ENCODE measurements at places on chromosomes 13 and 19. TPM values are rescaled to one million over a fixed set of nuclear protein-coding genes. Genes with fewer than 3 reads are reported as not detected.
A peak's percentile ranks its signal among the peaks of the same experiment; 100 is the strongest.

GRCh38 chr19:49744946-49745381 is 18.1 kb downstream of the TSKS start:
- H3K27ac ChIP-seq = no peak overlapping the region
- H3K4me3 ChIP-seq = no peak overlapping the region
- H3K27me3 ChIP-seq = no peaks in the 10 kb centered on the region

DNA sequence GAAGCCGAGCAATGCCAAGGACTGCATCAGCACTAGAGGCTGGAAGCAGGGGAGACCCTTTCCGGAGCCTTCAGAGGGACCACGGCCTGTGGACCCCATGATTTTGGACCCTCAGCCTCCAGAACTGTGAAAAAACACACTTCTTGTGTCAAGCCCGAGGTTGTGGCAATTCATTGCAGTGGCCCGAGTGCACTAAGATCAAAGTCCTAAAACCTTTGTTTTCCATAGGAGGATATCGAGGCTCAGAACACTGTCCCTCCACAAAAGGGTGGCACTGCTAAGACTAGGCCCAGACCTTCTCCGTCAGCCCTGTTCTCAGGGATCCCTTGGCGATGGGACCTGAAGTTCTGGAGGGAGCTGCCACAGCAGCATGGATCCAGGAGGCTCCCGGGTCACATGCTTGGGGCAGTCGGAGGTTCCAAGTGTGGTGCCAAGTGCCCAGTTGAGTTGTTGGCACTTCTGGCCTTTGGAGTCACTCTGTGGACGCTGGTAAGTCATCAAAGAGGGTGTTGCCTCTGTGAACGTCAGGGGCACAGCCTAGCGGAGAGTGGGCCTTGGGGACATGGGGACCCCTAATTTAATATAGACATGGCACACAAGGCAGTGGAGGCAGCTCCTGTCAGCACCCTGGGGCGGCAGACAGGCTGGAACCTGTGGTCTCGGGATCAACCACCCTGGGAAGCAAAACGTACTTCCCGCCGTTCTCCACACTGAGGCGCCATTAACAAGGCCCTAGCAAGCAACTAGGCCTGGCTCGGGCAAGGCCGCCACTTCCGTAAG is 199.2 kb downstream of the COL4A1 start:
- no peak overlapping the region for H3K4me3 ChIP-seq
- no peaks in the 10 kb centered on the region for H3K4me1 ChIP-seq
- H3K27me3 ChIP-seq = no peaks in the 10 kb centered on the region
- H3K36me3 ChIP-seq = no peaks in the 10 kb centered on the region

DNA sequence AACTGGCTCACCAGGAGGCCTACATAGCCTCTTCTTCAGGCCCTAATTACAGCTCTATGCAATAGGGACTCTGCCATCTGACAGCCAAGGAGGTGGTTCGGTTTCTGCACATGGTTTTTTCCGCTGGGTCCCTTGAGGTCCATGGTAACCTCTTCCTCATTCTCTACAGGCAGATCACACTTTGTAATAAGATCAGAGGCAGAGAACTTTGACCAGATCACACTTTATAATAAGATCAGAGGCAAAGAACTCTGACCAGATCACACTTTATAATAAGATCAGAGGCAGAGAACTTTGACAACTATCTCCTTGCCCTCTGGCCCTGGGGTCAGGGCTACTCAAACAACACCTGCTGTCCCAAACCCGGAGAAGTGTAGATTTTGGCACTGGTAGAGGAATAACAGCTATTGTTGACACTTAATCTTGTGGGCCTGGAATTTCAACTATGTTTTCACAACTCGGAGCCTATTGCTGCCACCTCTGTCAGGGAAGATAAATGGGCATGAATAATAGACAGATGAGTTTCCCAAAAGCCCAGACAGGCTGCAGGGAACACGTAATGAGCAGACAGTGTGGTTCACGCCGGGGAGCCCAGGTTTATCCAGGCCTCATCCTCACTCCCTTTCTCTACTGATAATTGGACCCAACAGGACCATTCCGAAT is 246.1 kb downstream of the UQCRFS1 start:
- no peak for DNase-seq
- H3K4me1 ChIP-seq = no peaks in the 10 kb centered on the region
- no peak overlapping the region for H3K27ac ChIP-seq

GRCh38 chr13:97242755-97243497 is 20.8 kb downstream of the MBNL2 start:
- no peaks in the 10 kb centered on the region for H3K27me3 ChIP-seq
- peaks cover 15% of the 10 kb centered on the region for H3K4me1 ChIP-seq
- H3K36me3 ChIP-seq = no peaks in the 10 kb centered on the region
- DNase-seq = no peak
- no peak overlapping the region for H3K4me3 ChIP-seq

- no peaks in the 10 kb centered on the region for H3K27me3 ChIP-seq
- no peak for DNase-seq
- no peak overlapping the region for H3K27ac ChIP-seq
- peaks cover 5% of the 10 kb centered on the region for H3K4me1 ChIP-seq
- H3K4me3 ChIP-seq = no peak overlapping the region
Observed at GRCh38 chr13:32592082-32592481, 5.8 kb downstream of the PDS5B start.

DNA sequence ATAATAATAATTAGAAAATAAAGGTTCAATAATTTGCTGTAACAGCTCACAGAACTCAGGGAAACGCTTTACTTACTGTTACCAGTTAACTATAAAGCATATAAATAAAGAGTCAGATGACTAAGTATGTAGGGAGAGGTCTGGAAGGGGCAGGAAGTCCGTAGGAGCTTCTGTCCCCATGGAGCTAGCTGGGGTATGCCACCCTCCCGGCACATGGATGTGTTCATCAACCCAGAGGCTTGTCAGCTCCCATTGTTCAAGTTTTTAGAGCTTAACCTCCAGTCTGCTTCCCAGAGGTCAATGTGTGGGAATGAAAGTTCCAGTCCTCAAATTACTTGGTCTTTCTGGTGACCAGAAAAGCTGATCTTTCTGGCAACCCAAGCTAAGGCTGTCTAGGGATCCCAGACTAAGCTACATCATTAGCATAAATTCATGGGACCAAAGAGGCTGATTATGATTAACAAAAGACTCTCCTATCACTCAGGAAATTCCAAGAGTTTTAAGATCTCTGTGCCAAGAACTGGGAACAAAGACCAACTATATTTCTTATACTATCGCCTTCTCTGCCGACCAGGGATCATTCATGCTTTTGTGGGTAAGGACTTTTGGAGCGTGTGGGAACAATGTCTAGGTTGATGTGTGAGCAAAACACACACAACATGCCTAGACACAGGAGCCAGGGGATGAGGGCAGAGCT is 31.7 kb upstream of the ZNF507 start:
- no peaks in the 10 kb centered on the region for H3K4me1 ChIP-seq
- H3K36me3 ChIP-seq = no peaks in the 10 kb centered on the region
- H3K4me3 ChIP-seq = no peak overlapping the region
- H3K27me3 ChIP-seq = no peaks in the 10 kb centered on the region
- DNase-seq = no peak
- H3K27ac ChIP-seq = no peak overlapping the region

DNA sequence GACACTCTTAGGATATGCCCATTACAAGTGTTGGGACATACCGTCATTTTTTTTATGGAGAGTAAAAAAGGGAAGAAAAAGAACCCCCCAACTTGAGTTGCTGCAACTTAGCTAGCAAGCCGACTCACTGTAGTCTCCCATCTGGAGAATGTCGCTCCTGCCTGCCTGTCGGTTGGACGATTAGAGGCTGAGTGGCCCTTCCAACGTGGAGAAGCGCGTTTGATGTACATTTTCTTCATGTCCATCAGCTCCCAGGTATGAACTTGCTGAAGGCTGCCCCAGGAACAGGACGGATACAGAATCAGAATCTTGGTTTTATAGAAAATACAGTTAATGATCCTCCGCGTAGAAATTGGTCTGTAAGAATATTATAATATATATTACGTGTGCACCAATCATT is 189.0 kb upstream of the SOX1 start:
- H3K27me3 ChIP-seq = no peaks in the 10 kb centered on the region
- H3K27ac ChIP-seq = no peak overlapping the region
- H3K36me3 ChIP-seq = no peaks in the 10 kb centered on the region

DNA sequence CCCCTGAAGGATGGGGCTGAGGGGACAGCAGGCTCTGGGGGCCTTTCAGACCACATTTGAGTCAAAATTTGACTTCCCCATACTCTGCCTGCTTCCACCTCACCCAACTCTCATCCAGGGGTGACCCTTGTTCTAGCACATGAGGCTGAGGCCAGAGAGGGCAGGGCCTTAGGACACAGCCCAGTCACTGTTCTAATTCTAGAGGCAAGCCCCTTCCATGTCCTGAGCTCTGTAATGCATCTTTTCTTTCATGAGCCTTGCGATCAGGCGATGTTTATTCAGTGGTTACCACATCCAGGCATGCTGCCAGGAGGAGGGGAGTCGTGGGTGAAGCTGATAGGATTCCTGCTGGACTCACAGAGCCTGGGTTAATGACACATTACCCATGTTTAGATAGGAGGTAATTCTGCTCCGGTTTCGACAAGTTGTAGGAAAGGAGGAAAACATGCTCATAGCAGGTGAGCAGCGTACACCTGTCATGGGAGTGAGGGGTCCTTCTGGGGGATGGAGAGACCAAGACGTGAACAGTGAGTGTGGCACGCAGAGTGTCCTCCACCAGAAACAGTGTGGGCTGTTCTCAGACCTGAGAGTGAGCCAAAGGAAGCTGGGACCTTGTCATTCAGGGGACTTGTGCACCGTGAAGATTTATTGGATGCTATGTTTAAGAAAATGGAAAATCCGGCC is 9.3 kb downstream of the RPS9 start:
- H3K4me1 ChIP-seq = peaks cover 64% of the 10 kb centered on the region
- peak overlapping the region; percentile 77 for H3K27ac ChIP-seq
- DNase-seq = no peak

DNA sequence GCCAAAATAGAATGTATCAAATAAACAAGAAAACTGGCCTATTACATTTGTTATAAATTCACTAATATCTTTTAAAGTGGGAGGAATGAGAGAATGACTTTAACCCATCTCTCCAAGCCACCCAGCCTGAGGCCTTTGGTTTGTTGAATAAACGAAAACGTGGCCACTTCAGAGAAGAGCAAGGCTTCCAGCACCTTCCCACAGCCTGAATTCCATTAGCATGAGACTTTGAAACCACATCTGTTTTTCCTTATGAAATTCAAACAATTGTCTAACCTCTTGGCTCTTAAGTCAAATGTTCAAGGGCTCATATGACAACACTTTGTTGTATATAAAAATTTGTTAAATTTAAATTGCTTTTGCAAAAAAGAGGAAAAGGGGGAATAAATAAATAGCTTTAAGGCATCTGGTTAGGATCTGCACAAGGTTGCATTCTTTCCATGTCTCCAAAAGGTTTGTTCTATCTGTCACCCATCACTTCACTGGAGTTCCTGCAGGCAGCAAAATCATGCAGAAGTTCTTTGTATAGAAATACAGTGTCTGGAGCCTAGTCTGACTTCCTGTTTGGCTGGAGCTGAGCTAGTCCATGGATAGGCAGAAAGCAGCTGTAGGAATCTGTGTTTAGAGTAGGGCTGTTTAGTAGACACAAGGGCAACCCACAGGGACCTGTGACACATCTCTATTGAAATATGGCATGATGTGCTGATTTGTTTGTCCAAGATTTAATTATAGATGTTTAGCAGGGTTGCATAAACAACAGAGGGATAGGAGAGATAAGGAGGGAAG is 502.3 kb downstream of the KCTD12 start:
- no peaks in the 10 kb centered on the region for H3K4me1 ChIP-seq
- no peaks in the 10 kb centered on the region for H3K36me3 ChIP-seq
- H3K27ac ChIP-seq = no peak overlapping the region
- H3K4me3 ChIP-seq = no peak overlapping the region
- no peak for DNase-seq
- no peaks in the 10 kb centered on the region for H3K27me3 ChIP-seq

DNA sequence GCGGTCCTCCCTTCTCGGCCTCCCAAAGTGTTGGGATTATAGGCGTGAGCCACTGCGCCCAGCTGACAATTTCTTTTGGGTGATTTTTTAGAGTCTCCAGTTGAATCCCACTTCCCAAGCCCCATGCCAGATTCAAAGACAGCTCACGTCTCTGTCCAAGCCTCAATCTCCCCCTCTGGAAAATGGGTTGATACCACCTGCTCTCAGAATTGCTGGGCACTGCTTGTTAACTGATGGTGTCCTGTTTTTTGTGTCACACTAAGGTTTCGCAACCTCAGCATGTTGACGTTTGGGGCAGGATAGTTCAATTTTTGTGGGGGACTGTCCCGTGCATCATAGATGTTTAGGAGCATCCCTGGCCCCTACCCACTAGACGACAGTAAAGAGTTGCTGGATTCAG is 14.2 kb upstream of the UPF1 start:
- no peak for DNase-seq
- H3K27me3 ChIP-seq = no peaks in the 10 kb centered on the region
- no peak overlapping the region for H3K27ac ChIP-seq
- H3K4me3 ChIP-seq = no peak overlapping the region

DNA sequence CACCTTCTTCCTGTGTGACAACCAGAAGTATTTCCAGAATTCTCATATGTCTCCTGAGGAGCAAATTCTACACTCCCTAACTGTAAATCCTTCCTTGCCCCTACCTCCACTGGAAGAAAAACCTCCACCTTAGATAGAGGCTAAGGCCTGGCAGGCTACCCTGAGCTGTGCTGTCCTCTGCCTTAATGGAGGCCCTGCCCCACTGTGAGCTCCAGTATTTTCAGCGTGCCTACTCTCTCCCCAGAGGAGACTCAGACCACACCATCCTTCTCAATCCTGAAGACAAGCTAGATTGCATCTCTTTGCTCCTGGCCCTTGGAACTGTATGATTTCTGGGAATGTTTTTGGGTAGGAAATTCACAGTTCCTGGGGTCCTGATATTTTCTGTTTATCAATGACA is 110.0 kb upstream of the OBI1 start:
- no peak overlapping the region for H3K27ac ChIP-seq
- H3K4me1 ChIP-seq = no peaks in the 10 kb centered on the region
- no peaks in the 10 kb centered on the region for H3K36me3 ChIP-seq
- H3K4me3 ChIP-seq = no peak overlapping the region
- DNase-seq = no peak

GRCh38 chr19:48784527-48784926 is 26.3 kb downstream of the BCAT2 start:
- H3K27me3 ChIP-seq = no peaks in the 10 kb centered on the region
- no peak for DNase-seq
- no peak overlapping the region for H3K4me3 ChIP-seq
- no peaks in the 10 kb centered on the region for H3K36me3 ChIP-seq
- peaks cover 8% of the 10 kb centered on the region for H3K4me1 ChIP-seq
- H3K27ac ChIP-seq = no peak overlapping the region

GRCh38 chr19:19064811-19065745 is 1.3 kb downstream of the SLC25A42 start:
- H3K27me3 ChIP-seq = no peaks in the 10 kb centered on the region
- H3K36me3 ChIP-seq = no peaks in the 10 kb centered on the region
- peak overlapping the region; percentile 81 for H3K27ac ChIP-seq
- H3K4me1 ChIP-seq = peaks cover 62% of the 10 kb centered on the region

CCNA1 gene
- not detected for total RNA-seq

SIGLEC8 gene
- total RNA-seq = not detected

HOMER3 gene
- total RNA-seq = 0.19 TPM

CD22 gene
- 7.0 TPM for total RNA-seq

NLRP12 gene
- total RNA-seq = 0.84 TPM

KCTD4 gene
- not detected for total RNA-seq

NOVA2 gene
- not detected for total RNA-seq

TNNI3 gene
- 0.94 TPM for total RNA-seq

CGB2 gene
- total RNA-seq = not detected
